H1 (cell line): ENCODE measurements at places on chromosomes 3 and 15.

- no peak for DNase-seq
Observed at GRCh38 chr15:94233441-94233840, 2.1 kb downstream of the MCTP2 start.

DNA sequence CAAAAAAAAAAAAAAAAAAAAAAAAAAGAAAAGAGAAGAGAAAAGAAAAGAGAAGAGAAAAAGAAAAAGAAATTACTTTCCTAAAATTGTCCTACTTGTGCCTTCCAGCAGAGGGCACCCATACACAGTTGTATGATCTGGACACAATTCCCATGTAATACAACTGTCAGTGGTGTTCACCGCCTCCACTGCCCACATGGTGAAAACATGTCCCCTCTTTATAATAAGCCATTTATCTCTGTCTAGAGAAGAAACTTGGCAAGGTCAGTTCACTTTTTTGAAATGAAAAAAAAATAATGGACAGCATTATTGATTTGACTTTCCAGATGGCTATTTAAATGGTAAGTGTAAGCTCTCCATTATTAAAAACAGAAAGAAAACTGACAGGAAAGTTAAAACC, 459.4 kb downstream of the GBE1 start:
- DNase-seq = no peak

GRCh38 chr3:129745253-129745652, 138.8 kb upstream of the PLXND1 start:
- no peak for DNase-seq

DNA sequence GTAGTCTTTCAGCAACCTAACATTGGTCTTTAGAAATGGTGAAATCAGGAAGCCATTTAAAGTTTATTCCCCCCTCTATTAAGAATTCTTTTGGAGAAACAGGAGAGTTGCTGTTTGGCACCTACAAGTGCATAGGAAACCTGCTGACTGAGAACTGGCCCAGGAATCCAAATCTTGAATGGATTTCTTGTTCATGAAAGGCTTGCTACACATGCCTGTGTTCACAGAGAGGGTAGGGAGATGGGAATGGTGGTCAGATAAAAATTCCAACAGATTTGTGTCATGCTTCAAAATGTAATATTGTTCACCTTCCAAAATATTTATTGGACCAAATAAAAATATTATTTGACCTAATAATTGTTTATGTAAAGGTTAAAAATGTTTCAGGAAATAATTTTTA, 24.2 kb upstream of the ZPLD1 start:
- DNase-seq = no peak

GRCh38 chr15:94610069-94610468, 378.7 kb downstream of the MCTP2 start:
- DNase-seq = no peak

GRCh38 chr15:41988896-41989572, 16.7 kb upstream of the EHD4 start:
- DNase-seq = no peak

- no peak for DNase-seq
Observed at GRCh38 chr15:39192351-39192750, 388.5 kb upstream of the THBS1 start.

DNA sequence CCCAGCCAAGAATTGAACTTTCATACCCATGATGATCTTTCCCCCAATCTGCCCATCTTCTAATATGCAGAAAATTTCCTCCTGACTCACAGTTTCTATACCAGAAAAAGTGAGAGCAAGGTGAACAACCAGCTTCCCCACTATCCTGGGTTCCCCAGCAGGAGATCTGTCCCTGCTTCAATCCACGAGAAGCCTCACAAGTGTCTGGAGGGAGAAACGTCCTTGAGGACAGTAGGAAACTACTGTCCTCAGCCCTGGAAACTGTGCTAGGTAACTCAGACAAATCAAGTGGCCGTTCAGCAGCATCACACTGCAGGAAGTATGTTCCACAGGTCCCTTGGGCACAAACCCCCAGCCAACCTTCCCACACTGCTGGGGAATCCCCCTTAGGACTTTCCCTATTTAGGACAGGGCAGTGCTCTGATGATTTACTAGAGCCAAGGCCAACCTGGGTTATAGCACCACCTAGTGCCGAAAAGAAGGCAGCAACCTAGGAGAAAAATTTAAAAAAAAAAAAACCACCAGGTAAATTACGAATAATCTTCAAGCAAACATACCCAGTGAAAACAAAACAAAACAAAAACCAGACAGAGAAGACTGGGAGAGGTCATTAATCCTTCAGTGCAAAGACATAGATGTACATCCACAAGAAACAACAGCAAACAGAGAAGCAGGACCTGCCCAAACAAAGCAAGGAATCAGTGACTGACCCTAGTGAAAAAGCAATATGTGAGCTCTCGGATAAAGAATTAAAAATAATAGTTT, 36.0 kb downstream of the MORC1 start:
- DNase-seq = peak; percentile 31

DNA sequence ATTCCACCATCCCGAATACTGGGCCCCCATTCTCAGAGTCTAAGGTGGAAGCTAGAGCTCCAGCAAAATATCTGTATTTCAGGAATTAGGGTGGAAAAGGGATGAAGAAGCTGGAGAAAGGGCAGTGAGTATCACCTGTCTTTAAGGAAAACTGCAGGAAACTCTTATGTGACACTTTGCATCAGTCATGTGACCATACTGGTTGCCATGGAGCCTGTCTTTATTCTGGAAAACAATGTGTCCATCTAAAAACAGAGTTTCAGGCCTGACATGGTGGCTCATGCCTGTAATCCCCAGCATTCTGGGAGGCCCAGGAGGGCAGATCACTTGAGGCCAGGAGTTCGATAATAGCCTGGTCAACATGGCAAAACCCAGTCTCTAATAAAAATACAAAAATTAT, 52.9 kb upstream of the FSIP1 start:
- DNase-seq = no peak

DNA sequence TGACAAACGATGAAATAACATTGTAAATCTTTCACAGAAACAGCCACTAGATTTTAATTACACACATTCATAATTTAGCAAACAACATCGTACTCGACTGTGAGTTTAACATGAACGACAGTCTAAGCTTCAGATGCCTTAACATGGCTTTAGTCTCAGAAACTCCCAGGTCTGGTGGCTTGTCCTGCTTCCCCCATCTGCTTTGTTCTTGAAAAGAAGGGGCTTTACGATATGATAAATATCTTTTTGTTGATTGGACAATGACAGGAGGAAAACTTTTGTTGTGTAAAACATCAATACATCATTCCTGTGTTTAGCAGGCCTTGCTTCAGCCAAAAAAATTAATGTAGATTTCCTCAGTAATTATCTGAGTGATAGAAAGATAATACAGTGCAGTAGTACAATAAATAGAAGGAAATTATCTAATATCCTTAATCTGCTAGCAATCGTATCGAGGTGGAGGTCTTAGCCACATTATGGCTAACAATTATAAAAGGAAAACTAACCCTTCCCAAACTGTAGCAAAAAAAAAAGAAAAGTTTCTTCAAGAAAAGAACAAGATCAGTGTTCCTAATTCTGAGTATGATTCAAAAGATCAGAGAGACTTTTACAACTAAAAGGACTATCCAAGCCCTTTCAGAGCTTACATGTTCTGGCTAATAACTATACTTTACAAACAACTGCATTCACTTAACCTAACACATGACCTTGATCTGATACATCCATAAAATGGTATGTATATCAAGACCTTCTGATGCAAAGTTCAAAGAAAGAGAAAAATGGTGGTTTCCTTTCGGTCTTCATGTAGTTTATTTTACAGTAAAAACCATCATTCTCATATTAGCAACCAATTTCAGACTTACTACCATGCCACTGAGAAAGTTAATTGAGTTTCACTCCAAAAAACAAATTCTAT, 535.7 kb downstream of the FOXP1 start:
- DNase-seq = no peak

DNA sequence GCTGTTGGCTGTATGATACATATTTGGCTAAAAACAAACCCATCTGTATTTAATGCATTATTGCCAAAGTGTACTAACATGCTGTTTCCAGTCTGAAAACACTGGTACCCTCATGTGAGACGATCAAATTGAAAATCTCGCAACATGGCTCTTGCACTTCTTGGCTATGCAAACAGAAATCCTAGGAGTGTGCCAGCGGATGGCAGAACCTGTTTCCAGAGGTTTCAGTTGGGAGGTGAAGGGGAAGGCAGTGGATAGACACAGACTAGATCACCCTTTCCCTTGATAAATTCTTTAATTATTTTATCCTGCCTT, 350.3 kb downstream of the TUSC7 start:
- DNase-seq = no peak

DNA sequence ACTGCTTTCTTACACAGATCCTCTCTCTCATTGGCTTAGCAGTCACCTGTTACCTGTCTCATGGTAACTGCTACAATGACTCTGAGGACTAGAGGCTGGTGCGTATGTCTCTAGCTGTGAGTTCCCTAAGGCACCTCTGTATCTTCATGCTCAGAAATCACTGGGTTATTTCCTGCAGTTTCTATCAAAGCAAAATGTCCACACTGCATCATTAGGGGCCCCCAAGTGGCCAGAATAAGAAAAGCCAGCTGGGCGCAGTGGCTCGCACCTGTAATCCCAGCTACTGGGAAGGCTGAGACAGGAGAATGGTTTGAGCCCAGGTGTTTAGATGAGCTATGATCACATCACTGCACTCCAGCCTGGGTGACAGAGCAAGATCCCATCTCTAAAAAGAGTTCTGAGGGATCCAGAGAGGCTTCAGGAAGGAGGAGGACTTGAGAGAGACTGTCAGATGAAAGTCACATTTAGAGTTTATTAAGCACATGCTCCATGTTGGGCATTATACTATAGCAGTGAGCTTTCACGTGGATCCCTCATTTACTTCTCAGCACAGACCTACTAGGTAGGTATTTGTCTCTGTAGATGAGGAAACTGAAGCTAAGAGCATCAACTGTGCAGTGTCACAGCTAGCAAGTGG, 2.3 kb upstream of the VPS18 start:
- no peak for DNase-seq

DNA sequence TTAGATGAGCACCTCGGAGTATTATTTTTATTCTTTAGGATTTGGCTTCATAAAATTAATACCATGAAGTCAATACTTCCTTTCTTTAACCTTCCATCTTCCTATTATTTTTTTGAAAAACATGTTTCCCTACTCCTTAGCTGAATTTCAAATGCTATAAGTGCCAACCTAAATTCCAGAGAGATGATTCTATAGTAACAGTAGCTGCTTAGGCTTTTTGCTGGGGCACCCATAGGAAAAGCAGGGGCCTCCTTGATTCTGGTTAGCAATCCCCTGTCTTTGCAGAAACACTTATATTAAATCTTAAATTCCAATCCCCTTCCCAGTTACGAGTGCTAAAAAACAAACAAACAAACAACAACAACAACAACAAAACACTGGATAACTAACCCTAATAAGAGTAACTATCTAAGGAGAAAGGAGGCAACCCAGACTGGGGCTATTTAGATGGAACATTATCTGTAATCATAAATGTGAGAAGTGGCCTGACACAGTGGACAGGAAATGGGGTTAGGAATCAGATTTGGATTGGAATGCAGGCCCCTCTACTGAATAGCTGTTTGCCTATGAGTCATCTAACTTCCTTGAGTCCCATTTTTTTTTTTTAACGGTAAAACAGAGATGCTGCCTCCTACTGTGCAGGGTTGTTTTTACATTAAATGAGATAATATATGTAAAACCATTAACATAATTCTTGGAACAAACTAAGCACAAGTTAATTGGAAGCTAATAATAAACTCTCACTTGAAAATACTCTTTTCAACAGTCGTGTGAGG, 148.1 kb downstream of the WDR72 start:
- no peak for DNase-seq

- no peak for DNase-seq
Observed at GRCh38 chr15:84840255-84840654, 23.1 kb downstream of the ALPK3 start.

DNA sequence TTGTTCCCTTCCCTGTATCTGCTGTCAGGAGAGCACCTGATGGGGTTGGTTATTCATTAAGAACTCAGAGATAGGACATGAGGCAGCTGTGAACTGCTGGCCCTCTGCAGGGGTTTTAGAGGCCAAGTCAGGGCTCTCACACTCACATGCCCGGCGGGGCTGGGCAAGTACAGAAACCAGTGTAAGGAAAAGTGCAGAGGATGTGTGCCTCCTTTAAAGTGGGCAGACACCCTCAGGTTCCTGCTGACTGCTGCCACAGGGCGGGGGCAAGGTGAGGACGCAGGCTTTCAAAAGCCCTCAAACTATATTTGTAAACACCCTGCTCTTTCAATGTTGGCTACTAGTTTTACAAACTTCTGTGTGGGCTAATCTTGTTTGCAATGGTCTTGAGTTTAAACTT, 22.4 kb downstream of the CXCR6 start:
- DNase-seq = no peak

GRCh38 chr3:18134386-18135059, 290.6 kb downstream of the SATB1 start:
- DNase-seq = no peak

- DNase-seq = no peak
Observed at GRCh38 chr15:81160312-81161159, 26.5 kb downstream of the CFAP161 start.

GRCh38 chr3:190167936-190168680, 47.4 kb upstream of the P3H2 start:
- DNase-seq = no peak

- no peak for DNase-seq
Observed at GRCh38 chr3:99803297-99803696, 14.4 kb upstream of the CMSS1 start.

- DNase-seq = no peak
Observed at GRCh38 chr15:25850154-25851111, 12.7 kb downstream of the ATP10A start.

GRCh38 chr15:50315814-50316630, 39.0 kb downstream of the GABPB1 start:
- no peak for DNase-seq

- DNase-seq = no peak
Observed at GRCh38 chr15:64582202-64582601, 121.8 kb downstream of the ZNF609 start.

- DNase-seq = peak; percentile 7
Observed at GRCh38 chr3:74883690-74884089, 269.2 kb upstream of the CNTN3 start.
